Lower lobe of right lung (tissue), 2 donors: ENCODE measurements at places on chromosomes 1 and 21.

- H3K27ac ChIP-seq: peak overlapping the region; percentile 64
- DNase-seq: no peak
- peaks cover 20% of the 10 kb centered on the region for H3K4me1 ChIP-seq
- H3K27me3 ChIP-seq: no peaks in the 10 kb centered on the region
Measured at GRCh38 chr1:94772845-94773244, 47.3 kb upstream of the SLC44A3 start.

DNA sequence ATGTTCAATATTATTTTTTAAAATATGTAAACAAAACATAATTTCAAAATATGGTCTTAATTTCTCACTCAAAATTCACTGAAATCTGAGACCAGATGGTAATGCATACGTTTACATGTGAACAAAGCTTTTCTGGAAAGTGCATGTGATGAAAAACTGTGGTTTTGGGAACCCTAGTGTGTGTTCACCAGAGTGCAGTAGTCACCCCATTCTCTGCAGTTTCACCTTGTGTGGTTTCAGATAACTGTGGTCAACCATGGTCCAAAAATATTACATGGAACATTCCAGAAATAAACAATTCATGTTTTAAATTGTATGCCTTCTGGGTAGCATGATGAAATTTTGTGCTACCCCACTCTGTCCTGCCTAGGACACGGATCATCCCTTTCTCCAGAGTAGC, 2021.9 kb downstream of the MRPL39 start:
- H3K27me3 ChIP-seq: no peaks in the 10 kb centered on the region
- DNase-seq: no peak
- H3K27ac ChIP-seq: no peak overlapping the region
- no peaks in the 10 kb centered on the region for H3K36me3 ChIP-seq
- H3K4me3 ChIP-seq: no peak overlapping the region

DNA sequence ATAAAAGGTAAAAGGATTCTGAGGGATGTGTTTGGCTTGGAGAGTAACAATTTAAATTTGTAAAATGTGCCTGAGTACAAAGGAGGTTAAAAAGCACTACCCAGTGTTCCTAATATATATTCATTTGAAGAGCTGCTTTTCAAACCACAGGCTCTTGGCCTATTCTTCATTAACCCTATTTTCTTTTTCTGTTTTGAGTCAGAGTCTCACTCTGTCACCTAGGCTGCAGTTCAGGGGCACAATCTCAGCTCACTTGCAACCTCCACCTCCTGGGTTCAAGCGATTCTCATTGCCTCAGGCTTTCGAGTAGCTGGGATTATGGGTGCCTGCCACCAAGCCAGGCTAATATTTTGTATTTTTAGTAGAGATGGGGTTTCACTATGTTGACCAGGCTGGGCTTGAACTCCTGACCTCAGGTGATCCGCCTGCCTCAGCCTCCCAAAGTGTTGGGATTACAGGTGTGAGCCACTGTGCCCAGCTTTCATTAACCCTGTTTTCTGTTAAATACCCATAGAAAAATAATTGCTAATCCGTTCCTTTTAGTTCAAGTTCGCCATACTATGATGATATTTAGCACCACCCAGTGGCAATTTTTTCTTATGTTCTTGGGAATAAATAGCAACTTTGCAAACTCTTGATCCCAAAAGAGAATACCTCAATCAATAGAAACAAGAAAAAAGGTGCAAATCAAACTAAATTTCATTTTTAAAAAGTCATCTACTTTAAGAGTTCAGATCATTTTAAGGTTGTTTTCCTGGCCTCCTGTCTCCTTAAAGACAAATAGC, 30.5 kb downstream of the ZBTB8OS start:
- H3K27me3 ChIP-seq: no peaks in the 10 kb centered on the region
- H3K27ac ChIP-seq: no peak overlapping the region
- DNase-seq: no peak
- no peaks in the 10 kb centered on the region for H3K4me1 ChIP-seq
- no peak overlapping the region for H3K4me3 ChIP-seq

- DNase-seq: no peak
- no peak overlapping the region for H3K4me3 ChIP-seq
- H3K36me3 ChIP-seq: peaks cover 85% of the 10 kb centered on the region
- no peak overlapping the region for H3K27ac ChIP-seq
Measured at GRCh38 chr1:27804791-27805190, 25.8 kb upstream of the PPP1R8 start.

DNA sequence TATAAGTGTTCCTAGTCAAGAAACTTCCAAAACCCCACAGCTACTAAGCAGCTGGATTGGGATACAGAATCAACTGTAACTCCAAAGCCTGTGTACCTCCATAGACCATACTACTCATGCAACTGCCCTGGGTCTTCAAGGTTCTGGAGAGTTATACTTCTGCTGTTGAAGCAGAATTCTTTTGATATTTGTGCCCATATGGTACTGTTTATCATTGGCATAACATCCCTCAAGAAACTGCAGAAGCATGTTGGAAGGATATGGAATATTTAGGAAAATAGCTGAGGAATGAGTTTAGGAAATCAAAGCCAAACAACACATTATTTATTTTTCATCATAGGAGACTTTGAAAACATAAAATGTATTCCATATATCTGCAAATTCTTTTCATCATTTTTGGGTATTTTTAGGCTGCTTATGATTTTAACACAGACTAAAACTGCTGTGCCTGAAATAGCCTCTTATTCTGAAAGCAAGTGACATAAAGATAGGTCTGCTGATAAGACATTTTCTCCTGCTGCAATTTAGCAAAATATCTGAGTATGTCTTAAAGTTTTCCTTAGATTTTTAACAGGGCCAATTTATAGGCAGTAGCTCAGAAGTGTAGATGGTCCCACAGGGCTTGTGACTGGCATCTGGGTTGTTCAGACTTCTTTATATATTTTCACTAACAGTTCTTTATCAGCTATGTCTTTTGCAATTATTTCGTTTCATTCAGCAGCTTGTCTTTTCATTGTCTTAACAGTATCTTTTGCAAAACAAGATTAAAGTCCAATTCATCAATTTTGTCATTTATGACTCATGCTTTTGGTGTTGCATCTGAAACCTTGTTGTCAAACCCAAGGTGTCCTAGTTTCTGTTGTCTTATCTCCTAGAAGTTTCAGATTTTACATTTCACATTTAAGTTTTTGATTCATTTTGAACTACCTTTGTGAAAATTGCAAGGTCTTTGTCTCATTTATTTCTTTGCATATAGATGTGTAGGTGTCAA, 41.1 kb upstream of the ZNF124 start:
- no peaks in the 10 kb centered on the region for H3K27me3 ChIP-seq
- H3K4me1 ChIP-seq: peaks cover 29% of the 10 kb centered on the region
- H3K27ac ChIP-seq: no peak overlapping the region
- no peak for DNase-seq
- no peak overlapping the region for H3K4me3 ChIP-seq

DNA sequence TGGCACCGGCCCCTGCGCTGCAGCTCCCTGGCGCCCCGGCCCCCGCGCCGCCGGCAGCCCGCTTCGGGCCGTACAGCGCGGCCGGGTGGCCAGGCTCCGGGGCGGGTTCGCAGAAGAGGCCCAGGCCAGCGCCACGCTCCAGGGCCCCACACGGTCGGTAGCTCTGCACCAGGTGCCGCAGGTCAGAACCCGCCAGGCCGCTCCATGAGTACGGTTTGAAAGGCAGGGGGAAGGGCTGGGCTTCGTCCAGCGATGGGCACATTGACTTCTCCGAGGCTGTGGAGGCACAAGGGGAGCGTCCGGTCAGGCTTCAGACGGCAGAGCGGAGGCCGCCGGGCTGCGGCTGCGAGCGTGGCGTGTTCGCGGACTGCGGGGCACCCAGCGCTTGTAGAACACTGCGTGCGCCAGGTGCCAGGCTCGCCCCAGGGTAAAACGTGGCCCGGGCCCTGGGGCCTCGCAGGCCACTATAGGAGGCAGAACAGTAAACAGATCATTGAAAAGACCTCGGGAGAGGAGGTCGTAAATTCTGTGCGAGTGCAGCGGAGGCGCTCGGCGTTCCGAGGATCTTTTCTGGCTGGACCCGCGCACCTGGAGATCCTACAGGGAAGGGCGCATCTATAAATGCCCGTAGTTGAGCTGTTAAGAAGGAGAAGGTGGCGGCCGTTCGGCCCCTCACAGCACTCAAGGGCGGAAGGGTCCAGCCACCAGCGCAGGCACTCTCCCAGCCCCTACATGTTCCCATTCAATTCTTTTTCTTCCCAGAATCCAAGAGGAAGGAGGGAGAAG, 5.7 kb downstream of the GFI1 start:
- no peaks in the 10 kb centered on the region for H3K36me3 ChIP-seq
- peak overlapping the region; percentile 8 for H3K4me3 ChIP-seq
- peaks cover 60% of the 10 kb centered on the region for H3K4me1 ChIP-seq
- H3K27me3 ChIP-seq: peaks cover 72% of the 10 kb centered on the region

DNA sequence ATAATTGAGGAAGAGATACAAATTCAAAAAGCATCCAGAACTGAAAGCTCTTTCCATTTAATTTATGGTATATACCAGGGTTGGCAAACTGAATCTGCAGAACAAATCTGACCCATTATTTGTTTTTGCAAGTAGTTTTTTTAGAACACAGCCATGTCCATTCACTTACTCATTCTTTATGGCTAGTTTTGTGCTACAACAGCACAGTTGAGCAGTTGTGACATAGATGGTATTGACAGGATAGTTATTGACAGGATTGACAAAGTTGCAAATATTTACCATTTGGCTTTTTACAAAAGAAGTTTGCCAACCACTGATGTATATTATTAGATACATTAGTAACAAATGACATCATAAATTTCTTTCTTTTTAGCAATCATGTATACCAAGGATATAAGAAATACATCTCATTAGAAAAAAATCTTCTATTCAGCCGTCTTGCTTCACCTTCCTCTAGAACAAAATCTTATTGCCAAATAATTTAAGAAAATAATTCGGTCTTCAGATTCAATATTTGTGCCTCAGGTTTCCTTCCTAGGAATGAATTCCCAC, 9.4 kb downstream of the ADAMTS1 start:
- H3K4me3 ChIP-seq: no peak overlapping the region
- no peaks in the 10 kb centered on the region for H3K27me3 ChIP-seq
- DNase-seq: no peak
- peaks cover 30% of the 10 kb centered on the region for H3K4me1 ChIP-seq

DNA sequence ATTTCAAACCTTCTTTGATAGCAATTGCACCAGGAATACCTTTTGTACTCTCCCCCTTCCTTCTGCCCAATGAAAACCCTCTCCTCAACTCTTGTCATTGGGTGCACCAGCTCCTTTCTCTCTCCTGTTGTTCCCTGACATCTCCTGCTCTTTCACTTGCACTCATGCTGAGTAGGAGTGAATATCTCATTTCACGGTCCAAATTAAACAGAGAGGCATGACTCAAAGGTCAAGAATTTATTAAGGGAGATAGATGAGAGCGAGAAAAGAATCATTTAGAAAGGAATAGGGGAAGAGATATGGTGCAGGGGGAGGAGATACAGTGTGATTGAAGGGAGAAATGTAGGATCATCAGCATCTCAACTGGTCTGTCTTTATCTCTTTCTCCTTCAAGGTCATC, 22.1 kb downstream of the AIM2 start:
- H3K4me3 ChIP-seq: no peak overlapping the region
- no peaks in the 10 kb centered on the region for H3K27me3 ChIP-seq
- H3K36me3 ChIP-seq: peaks cover 70% of the 10 kb centered on the region
- no peak for DNase-seq
- H3K27ac ChIP-seq: no peak overlapping the region

DNA sequence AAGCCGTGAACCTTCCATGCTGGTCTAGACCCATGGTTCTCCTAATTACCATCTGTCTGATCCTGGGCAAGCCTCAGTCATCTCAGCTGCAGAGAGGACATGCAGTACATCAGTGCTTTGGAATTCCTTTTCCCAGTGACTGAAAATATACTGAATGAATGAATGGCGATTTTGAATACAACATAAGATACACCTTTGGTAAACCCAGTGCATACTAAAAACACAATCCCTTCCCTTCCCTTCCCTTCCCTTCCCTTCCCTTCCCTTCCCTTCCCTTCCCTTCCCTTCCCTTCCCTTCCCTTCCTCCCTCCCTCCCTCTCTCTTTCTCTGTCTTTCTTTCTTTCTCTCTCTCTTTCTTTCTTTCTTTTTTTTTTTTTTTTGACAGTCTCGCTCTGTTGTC, 21.3 kb upstream of the PLXNA2 start:
- peaks cover 15% of the 10 kb centered on the region for H3K27me3 ChIP-seq
- H3K4me1 ChIP-seq: no peaks in the 10 kb centered on the region
- no peak overlapping the region for H3K27ac ChIP-seq
- no peak overlapping the region for H3K4me3 ChIP-seq
- H3K36me3 ChIP-seq: no peaks in the 10 kb centered on the region

- H3K27ac ChIP-seq: no peak overlapping the region
- H3K4me1 ChIP-seq: no peaks in the 10 kb centered on the region
- H3K36me3 ChIP-seq: no peaks in the 10 kb centered on the region
Measured at GRCh38 chr1:99292886-99293285, 28.6 kb downstream of the PLPPR4 start.

DNA sequence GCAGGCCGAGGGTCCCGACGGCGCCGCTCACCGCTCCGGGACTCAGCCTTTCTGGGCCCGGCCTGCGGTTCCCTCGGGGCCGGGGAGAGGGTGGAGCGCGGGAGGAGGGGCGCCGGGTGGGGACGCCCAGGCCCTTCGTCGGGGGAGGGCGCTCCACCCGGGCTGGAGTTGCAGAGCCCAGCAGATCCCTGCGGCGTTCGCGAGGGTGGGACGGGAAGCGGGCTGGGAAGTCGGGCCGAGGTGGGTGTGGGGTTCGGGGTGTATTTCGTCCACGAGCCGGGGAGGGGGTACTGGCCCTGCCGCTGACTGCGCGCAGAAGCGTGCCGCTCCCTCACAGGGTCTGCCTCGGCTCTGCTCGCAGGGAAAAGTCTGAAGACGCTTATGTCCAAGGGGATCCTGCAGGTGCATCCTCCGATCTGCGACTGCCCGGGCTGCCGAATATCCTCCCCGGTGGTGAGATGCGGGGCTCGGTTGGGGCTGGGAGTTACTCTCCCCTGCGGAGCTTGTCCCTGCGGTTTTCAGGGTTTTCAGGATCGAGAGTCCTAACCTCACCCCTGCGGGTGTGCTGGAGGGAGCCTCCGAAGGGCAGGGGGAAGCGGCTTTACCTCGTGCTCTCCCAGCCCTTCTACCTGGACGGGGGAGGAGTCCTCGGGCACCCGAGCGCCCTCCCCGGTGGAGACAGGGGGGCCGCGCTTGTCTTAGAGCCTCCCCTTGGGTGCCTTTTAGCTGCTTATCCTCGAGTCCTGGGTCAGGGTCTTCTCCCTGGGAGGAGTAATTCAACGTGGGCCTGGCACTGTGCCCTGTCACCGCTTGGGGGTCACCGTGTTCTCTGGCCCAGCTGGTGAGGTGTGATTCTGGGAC, 2.1 kb downstream of the SAMD11 start:
- H3K4me3 ChIP-seq: peak overlapping the region; percentile 53
- DNase-seq: no peak
- H3K4me1 ChIP-seq: peaks cover 29% of the 10 kb centered on the region
- peaks cover 71% of the 10 kb centered on the region for H3K27me3 ChIP-seq

DNA sequence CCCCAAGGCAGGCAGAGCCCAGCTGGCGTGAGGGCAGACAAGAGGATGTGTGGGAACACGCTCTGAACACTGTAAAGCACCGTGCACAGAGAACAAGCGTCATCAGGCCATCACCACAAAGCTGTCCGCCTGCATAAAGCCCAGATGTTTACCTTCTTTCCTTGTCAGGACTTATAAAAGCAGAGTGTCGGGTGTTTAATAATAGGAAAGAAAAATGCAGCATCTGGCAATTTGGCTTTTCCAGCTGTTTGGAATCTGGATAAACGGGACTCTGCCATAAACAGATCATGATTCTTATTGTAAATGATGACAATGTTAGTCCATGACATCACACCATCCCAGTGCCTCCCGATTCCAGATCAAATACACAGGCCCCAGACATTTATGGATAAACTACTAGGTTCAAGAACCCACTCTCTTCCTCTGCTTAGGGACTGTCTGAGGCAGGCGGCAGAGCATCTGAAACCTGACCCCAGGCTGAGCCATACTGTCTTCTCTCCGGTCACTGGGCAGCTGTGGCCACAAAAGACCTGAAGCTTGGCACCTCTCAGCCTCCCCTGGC, 4.2 kb downstream of the GLIS1 start:
- H3K27me3 ChIP-seq: peaks cover 31% of the 10 kb centered on the region
- no peak overlapping the region for H3K4me3 ChIP-seq
- no peak for DNase-seq
- no peaks in the 10 kb centered on the region for H3K36me3 ChIP-seq
